Memory B cell (primary cell): ENCODE measurements at places on chromosomes 6 and 20.

- DNase-seq: no peak
Measured at GRCh38 chr6:45634231-45634630, 256.5 kb upstream of the SUPT3H start.

GRCh38 chr6:104324301-104324700 is 535.4 kb downstream of the HACE1 start:
- no peak for DNase-seq

DNA sequence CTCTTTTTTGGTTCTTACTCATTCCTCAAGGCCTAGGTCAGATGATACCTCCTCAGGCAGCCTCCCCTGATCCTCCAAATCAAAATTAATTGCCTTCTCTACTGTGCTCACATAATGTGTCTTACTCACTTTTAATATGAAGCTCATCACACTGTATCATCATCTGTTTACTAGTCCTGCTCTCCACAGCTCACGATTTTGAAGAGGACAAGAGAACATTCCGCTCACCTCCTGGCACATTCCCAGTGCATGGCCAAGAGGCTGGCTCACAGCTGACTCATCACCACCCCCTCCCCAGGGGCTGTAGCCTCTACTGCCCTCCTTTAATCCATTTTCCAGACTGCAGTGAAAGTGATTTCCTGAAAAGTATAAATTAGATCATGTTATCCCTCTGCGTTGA is 133.1 kb downstream of the ALDH8A1 start:
- DNase-seq: no peak

- no peak for DNase-seq
Measured at GRCh38 chr20:24915440-24915839, 33.6 kb upstream of the CST7 start.

DNA sequence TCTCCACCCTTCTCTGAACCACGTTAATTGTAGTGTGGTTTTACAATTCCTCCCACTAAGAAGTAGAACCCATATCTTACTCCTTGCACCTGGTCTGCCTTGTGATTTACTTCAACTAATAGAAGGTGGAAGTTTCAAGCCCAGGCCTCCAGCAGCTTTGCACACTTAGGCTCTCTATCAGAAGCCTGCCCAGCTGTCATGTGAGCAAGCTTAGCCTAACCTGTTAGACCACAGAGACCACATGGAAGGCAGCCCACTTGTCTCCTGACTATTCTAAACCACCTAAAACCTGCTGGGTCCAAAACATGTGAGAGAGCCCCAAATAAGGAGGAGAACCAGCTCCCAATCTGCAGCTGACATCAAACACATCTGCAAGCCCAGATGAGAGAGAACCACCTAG is 127.6 kb upstream of the BTBD3 start:
- DNase-seq: no peak

DNA sequence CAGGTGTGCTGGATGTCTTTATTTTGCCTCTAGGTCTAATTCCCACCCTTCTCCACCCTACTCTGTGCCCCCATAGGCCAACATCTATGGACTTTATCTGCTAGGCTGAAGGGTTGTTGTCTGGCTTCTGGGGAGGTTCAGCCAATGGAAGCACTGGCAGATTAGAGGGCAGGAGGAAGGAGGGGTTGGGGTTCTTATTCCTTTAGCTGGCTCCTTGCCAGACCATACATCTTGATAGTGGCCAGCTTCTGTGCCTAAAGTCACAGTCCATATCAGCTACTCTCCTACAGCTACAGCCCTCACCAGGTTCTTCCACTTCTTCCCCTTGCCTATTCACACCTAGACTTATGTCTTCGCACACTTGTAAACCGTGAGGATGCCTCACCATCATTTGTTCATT is 41.1 kb downstream of the ROS1 start:
- DNase-seq: no peak

GRCh38 chr6:1987640-1988039 is 257.8 kb downstream of the GMDS start:
- DNase-seq: no peak

DNA sequence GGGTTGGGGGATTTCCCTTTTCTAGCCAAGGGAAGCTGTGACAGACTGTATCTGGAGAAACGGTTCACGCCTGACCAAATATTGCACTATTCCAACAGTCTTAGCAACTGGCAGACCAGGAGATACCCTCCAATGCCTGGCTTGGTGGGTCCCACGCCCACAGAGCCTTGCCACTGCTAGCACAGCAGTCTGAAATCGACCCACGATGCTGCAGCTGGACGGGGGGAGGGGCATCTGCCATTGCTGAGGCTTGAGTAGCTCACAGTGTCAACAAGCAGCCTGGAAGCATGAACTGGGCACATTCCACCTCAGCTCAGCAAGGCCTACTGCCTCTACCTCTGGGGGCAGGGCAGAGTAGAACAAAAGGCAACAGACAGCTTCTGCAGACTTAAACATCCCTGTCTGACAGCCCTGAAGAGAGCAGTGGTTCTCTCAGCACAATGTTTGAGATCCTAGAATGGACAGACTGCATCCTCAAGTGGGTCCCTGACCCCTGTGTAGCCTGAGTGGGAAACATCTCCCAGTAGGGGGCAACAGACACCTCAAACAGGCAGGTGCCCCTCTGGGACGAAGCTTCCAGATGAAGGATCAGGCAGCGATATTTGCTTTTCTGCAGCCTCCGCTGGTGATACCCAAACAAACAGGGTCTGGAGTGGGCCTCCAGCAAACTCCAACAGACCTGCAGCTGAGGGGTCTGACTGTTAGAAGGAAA is 89.9 kb upstream of the ECI2 start:
- DNase-seq: no peak

- DNase-seq: no peak
Measured at GRCh38 chr6:3500262-3501014, 43.6 kb upstream of the SLC22A23 start.

DNA sequence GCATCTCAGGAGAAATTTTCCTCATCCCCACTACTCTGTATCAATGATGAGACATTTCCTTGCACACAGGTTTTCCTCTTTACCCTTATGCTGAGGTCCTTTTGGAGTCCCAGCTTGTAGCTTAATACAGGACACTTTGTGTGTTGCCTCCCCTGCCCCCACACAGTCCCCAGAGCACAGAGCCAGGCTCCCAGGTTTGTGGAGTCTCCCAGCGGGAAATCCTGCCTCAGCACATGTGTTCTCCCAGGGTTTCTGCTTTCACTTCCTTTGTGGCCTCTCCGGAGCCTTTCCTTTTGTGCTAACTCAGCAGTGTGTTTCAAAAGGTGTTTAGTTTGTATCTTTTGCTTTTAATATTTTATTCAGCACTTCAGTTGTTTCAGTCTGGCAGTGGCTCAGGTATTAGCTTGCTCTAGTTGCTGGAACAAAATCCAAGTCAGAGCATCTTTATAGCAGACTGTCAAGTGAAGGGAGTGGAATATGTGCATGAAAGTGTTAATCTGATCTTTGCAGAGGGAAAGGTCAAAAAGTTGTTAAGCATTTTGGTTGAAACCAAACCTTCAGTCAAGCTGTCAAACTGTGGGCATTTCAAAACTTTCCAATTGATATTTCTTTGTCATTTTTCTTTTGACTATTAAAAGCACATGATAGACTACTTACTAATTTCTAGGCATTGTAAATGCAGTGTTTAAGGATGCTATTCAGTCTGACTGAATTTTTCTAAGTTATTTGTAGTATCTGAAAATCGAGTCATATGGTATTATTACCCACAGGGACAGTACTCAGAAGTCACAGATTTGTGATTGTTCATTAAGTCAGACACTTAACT is 8.6 kb downstream of the SNX9 start:
- DNase-seq: no peak

- DNase-seq: no peak
Measured at GRCh38 chr6:144588697-144589325, 303.7 kb downstream of the UTRN start.

GRCh38 chr6:39753725-39754045 is 28.5 kb upstream of the KIF6 start:
- DNase-seq: no peak

DNA sequence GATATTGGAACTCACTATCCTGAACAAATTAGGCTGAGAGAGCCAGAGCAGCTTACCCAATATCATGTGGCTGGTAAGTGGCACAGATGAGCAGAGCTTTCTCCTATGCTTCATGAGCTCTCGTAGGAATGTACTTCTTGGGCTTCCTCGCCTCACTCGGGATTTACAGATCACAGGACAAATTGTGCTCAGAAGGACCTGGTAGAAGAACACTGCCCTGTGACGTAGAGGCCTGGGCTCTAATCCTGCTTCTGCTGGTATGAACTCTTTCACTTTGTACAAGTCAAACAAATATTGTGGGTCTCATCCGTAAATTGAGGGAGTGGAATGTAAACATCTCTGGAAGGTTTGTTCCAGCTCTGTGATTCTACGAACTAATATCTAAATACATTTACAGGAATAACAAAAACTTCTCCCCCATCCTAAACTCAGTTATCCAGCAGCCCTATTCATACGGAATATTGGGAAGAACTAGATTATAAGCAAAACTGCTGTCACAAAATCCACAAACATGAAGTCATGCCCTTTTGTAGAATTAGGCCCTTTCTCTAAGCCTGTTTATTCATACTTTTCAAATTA is 187.6 kb downstream of the CLIC5 start:
- no peak for DNase-seq

DNA sequence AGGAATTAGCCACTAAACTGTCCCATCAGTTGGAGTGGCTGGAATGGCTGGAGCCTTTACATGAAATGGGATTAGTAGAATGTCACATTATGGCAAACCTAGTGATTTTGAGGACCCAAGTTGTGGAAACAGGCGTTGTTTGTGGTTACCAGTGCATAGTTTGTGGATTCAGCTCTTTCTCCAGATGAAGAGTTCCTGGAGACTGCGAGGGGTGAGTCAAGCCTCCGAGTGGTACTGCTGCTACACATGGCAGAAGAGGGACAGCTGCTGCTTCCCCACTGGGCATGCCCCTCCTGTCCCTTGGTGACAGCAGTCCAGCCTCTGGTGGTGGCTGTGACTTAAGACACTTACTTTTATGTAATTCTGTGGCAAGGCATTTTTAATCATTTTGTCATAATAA is 94.2 kb upstream of the SCP2D1 start:
- DNase-seq: no peak

DNA sequence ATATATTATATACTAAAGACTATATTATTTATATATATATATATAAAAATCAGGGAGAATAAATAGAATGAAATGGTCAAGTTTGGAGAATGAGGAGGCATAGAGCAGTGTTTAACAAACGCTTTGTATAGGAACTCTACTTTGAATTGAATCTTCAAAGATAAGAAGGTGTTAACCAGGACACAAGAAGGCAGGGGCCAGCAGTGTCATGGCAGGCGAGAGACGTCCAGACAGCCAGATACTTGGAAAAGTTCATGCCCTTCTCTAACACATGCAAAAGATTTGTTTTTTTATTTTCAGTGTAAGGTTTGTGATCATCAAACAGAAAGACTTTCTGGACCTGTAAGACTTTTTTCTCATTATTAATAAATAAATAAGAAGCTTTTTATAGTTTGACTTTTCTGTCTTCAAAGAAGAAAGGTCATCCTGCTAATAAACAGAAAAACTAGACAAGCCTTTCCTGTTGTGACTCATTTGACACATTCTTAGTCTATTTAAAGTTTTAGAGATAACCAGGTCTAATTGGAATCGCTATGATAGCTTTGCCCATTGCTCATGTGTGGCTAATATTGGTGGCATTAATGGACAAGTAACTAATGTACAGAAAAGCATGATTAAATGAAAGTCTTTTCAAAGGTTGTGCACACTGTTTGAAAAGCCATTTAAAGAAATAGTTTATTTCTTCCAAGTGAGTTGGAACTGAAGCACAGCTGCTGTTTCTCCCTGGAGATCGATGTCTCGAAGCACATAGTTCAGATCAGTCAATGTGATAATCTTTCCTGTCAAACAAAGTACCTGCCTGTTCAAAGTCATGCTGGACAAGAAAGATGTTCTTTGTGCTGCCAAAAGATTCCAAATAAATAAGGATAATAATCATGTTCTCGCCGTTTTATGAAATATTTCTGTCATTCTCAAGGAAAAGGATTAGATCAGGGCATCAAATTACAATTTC is 420.4 kb upstream of the OPRM1 start:
- DNase-seq: no peak

- DNase-seq: no peak
Measured at GRCh38 chr6:75611702-75612375, 10.2 kb downstream of the SENP6 start.

DNA sequence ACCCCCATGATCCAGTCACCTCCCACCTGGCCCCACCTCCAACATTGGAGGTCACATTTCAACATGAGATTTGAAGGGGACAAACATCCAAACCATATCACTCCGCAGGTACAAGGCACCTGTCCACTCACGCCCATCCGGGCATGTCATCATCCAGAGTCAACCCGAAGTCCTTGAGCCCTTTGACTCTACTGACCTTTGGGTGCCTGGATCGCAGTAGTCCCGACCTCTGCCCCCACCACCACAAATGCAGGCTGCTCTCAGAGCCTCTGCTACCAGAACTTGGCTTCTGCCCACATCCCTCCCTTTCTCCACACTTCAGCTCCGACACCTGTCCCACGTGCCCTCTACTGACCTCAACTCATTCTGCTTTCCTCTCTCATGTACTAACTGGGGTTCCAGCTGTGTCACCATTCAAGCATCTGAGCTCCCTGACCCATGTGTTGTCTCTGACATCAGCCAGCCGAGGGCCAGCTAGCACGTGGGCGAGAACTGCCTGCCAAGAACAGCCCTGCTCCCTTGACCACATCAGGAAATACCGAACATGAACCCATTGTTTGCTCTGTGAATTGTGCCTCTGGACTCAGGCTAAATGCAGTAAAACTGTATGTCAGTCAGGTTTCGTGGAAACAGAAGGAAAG is 498.3 kb upstream of the SULF2 start:
- no peak for DNase-seq

DNA sequence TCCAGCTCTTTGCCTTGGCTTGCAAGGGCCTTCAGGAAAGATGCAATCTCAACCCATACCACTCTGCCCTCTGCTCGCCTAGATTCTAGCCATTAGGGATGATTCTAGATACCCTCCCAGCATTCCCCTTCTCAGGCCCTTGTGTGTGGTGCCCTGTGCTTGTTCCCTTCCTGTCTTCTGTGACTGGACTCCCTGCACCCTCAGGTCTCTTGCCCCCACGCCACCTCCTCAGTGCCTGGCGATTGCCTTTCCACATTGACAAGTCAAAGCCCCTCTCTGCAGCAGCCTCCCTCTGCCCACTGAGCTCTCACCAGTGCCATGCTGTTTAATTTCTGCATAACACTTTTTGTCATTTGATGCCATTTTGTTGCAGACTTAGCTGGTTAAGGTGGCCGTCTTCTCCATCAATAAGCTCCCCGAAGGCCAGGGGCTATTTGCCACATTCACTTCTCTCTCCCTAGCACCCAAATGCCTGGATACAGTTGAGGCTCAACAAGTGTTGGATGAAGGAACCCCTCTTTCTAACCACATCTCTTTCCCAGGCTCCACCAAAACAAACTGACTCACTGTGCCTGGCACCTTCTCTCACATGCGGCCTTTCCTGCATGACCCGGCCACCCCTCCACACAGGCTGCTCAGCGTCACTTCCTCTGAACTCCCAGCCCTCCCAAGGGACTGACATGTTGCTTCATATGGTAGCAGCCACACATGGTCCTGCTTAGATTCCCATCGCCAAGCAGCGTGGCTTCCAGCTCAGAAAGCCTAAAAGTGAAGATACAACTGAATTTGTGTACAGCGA is 4.6 kb upstream of the TXNDC5 start:
- DNase-seq: no peak
